LHCN-M2 (cell line): ENCODE measurements at places on chromosomes 16 and 17.
A peak's percentile ranks its signal among the peaks of the same experiment; 100 is the strongest.

DNA sequence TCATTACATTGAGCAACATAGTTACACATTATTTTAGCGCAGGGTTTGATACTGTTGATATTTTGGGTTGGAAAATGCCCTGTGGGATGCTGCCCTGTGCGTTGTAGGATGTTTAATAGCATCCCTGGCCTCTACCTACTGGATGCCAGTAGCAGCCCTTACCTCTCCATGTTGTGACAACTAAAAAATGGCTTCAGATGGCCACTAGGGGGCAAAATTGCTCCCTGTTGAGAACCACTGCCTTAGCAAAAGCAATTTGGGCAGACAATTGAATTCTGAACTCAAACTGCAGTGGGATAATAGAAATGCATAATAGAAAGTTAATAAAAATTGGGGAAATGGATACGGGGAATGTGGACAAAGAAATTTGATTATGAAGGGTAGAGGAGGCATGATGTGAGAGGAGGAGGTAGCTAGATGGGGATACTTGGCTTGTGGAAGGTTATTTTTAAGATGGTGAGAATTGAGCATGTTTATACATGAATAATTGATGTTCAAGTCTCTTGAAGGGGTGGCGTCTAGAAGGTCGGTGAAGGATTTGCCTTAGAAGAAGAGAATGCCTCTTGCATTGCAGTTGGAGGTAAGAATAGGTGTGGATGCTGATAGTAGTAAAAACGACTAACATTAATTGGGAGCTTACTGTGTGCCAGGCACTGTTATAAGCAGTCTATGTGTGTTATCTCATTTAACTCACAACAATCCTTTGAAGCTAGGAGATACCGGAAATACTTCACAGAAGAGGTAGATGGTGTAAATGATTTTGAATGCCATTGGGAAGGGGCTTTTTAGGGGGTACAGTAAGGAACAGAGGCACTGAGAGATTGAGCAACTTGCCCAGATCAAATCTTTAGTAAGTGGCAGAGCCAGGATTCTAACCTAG, 19.0 kb downstream of the HEATR9 start:
- DNase-seq: peak; percentile 68

- DNase-seq: no peak
These were observed 72.7 kb downstream of the N4BP1 start for GRCh38 chr16:48537275-48537674.

GRCh38 chr16:3698941-3699340, 18.4 kb downstream of the TRAP1 start:
- DNase-seq: no peak

DNA sequence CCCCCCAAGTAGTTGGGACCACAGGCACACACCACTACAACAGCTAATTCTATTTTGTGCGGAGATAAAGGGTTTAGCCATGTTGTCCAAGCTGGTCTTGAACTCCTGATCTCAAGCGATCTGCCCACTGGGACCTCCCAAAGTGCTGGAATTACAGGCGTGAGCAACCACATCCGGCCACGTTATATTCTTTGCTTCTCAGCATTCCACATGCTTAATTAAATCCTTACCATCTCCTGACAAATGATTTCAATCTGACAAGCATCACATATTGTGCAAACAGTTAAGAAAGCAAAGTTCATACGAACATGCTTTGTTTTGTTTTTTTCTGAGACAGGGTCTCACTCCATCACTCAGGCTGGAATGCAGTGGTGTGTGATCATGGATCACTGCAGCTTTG, 18.2 kb downstream of the HIGD1B start:
- no peak for DNase-seq

GRCh38 chr17:78492116-78492799, 84.9 kb downstream of the DNAH17 start:
- no peak for DNase-seq

DNA sequence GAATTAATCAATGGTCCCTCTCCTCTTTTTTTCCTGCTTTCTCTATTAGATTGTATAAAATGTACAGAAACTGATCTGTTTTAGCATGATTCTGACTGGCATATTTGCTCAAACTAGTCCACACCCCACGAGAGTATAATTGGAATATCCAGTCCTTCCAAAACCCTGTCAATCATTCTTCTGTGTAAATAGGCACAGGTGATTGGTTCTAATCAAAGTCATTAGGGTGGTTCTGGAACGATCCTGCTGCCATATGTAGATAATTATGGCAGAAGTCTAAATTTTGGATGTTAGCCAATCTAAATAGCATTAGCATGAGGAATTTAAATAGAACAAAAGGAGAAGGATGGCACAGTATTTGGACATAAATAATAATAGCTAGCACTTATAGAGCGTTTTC, 165.7 kb downstream of the SHISA6 start:
- DNase-seq: no peak

GRCh38 chr16:75189638-75190245, 17.2 kb downstream of the CTRB2 start:
- no peak for DNase-seq

- peak; percentile 65 for DNase-seq
These were observed 6.1 kb upstream of the SERPINF2 start for GRCh38 chr17:1736348-1737281.

DNA sequence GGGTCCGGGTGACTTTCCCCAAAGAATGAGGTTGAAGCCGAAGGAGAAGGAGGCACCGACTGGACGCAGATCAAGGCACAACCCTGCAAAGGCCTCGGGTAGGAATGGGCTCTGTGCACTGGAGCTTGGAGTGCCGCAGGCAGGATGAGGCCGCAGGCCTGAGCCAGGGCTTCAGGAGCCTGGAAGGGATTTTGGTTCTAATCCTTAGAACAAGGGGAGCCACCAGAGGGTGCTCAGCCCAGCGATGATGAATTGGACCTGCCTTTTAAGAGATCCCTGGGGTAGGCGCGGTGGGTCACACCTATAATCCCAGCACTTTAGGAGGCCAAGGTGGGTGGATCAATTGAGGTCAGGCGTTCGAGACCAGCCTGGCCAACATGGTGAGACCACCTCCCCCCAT, 8.1 kb downstream of the CIBAR2 start:
- no peak for DNase-seq

DNA sequence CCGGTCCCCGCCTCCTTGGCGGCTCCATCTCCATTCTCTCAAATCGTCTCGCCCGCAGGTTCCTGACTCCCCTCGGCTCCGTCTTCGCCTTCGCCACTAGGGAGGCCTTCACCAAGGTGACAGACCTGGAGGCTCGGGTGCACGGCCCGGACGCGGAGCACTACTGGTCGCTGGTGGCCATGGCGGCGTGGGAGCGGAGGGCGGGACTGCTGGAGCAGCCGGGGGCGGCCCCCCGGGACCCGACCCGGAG, 862 bp downstream of the GLTPD2 start:
- no peak for DNase-seq

DNA sequence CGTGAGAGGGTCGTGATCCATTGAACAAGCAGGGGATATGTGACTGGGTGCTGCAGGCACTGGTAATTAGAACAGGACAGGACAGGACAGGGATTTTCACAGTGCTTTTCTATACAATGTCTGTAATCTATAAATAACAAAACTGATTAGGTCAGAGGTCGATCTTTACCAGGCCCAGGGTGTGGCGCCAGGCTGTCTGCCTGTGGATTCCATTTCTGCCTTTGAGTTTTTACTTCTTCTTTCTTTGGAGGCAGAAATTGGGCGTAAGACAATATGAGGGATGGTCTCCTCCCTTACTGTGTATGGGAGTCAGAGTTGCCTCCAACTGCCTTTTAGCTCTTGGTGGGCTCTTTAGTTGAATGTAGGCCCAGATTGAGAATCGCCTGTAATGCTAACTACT, 1.5 kb upstream of the ZNF764 start:
- DNase-seq: no peak

DNA sequence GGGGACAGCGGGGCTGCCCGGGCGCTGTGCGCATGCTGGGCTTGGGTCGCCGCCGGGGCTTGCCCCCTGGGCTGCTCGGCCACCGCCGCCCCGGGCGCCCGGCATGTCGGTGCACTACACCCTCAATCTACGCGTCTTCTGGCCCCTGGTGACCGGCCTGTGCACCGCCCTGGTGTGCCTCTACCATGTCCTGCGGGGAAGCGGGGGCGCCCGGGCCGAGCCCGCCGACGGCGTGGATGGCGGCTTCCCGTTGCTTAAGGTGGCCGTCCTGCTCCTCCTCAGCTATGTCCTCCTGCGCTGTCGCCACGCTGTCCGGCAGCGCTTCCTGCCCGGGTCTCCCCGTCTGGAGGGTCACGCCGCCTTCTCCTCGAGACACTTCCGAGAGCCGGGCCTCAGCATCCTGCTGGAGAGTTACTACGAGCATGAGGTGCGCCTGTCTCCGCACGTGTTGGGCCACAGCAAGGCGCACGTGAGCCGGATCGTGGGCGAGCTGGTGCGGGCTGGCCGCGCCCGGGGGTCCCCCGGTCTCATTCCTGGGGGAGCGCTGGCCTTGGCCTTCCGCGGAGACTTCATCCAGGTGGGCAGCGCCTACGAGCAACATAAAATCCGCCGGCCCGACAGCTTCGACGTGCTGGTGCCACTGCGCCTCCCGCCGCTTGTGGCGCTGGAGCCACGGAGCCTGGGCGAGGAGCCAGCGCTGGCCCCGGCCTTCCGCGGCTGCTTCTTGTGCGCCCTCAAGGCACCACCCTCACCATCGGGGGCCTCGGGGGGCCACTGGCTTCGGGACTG, 789 bp downstream of the ITPRIPL2 start:
- DNase-seq: peak; percentile 58

GRCh38 chr16:88541831-88542616, 28.2 kb upstream of the ZC3H18 start:
- no peak for DNase-seq

GRCh38 chr16:80056324-80056723, 455.8 kb upstream of the MAF start:
- DNase-seq: no peak

GRCh38 chr17:51230306-51230705, 29.5 kb downstream of the MBTD1 start:
- no peak for DNase-seq

- no peak for DNase-seq
These were observed 208.3 kb downstream of the C16orf95 start for GRCh38 chr16:87108941-87109340.

- no peak for DNase-seq
These were observed 41.0 kb upstream of the SREBF1 start for GRCh38 chr17:17877529-17878358.

DNA sequence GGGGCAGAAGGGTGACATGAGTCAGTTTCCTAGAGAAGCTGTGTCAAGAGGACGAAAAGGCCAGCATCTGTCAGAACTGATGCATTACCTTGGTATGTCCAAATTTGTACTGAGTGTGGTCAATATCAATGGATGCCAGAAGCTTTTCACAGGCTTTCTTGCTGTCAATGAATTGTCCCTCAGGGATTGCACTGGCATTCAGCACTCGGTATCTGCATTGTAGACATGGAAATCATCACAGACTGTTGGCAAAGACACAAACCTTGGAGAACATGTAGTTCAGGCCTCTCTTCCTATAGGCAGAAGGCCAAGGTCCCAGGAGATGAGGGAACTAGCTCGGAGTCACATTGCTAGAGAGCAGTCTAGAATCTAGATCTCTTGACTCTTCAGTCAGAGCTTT, 16.6 kb downstream of the MYH3 start:
- DNase-seq: peak; percentile 28
